HL-60 (cell line): ENCODE measurements at places on chromosomes 5 and 9.

DNA sequence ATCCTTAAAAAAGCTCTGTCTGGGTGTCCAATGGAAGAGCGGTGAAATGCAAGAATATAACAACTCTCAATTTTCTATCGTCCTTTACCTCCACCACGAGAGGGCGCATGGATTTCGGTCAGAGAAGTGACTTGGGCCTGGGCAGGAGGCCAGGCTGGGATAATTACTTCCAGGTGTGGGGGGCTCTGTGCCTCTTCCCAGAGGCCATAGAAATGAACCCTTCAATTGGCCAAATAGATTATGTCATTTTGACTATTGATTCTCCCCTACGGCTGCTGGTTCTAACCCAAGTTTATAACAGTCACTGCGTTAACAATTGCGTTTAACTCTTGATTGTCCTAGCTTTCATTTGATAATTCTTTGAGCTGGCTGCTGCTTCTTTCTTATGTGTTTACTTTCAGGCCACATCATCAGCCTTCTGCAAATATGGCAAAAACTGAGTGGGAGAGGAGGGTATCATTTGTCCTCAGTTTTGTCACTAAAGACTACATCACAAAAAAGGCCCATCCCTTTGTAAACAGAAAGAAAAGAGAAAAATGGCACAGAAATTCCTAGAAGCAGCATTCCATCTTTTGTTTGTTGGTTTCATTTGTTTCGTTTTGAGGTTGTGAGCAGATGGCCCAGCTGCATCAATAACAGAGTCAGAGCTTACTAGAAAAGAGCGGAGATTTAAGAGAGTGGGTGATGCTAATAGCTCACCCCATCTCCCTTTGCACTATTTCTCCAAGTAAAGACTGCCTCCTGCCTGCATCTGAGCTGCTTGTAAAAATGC, 45.4 kb upstream of the ZFR start:
- DNase-seq = peak; percentile 43

DNA sequence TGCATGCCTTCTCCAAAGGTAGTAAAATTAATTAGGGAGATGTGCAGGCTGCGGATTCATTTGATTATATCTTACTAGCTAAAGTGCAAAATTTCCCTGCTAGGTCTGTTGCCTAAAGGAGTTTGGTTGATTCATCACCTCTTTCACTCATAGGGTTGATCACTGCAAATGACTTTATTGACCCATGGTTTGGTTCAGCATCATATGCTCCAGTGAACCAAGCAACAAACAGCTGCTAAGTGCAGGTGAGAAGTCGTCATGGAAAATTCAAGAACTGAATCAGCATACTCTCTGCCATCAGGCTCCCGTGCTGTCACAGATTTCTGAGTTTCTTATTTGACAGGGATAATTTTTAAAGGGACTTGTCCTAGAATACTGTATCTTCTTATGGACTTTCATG, 571.8 kb upstream of the CDH18 start:
- no peak for DNase-seq

DNA sequence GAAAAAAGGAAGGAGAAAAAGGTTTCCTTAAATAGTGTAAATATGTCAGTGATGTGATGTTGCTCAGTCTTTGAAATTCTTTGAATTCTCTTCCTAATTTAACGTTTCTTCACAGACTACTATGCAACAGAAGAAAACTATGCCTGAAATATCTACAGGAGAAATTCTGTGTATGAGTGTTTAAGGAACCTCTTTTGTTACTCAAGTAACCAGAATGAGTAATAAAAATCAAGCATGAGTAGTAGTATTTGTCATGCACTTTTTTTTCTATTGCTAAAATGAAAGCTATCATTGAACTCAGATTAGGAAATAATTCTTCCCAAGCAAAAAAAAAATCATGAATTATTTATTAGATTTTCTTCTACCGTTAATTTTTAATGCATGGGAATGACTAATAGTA, 20.3 kb upstream of the THG1L start:
- DNase-seq = no peak

GRCh38 chr9:93071464-93071863, 13.0 kb downstream of the SUSD3 start:
- DNase-seq = peak; percentile 39

GRCh38 chr5:169567079-169567478, 16.5 kb upstream of the SPDL1 start:
- DNase-seq = peak; percentile 28

DNA sequence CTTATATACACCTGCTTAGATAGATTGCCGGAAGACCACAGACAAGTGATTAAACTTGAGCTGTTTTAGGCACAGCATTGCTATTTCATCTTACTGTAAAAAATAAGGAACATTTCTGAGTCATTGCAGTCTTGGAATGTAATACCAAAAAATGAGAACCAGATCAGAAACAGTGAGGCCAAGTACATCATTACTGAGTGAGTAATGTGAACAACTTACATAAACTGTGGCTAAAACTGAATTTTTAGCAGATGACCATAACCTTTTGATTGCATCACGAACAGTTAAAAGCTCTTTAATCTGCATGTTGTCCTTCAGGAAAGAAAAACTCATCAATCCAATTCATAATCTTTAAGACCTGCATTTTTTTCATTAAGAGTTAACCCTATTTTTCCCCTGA, 157.1 kb upstream of the FGF10 start:
- no peak for DNase-seq

DNA sequence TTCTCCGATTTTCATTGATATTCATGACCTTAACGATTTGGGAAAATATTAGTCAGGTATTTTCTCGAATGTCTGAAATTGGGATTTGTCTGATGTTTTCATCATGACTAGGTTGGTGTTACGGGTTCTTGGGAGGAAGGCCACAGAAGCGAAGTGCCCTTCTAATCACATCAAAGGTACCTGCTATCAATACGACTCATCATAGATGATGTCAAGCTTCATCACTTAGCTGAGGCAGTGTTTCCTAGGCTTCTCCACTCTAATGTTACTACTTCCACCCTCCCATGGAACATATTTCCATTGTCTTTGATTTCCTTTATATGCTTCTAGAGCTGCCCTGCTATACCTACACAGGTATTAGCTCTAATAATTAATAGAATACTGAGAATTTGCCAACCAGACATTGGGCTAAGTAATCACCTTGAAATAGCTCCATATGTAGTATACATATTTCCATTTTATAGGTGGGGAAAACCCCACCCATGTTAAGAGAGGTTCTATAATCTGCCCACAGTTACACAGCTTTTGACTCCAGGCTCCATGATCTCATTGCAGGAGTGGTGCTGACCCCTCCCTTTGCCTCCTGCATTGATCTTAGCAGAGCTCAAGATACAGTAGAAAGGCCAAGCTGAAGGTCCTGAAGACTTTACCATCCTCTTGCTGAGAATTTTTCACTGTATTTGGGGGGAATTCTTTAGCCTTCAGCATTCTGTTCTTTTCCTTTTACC, 238.6 kb upstream of the ADAMTSL1 start:
- DNase-seq = no peak

DNA sequence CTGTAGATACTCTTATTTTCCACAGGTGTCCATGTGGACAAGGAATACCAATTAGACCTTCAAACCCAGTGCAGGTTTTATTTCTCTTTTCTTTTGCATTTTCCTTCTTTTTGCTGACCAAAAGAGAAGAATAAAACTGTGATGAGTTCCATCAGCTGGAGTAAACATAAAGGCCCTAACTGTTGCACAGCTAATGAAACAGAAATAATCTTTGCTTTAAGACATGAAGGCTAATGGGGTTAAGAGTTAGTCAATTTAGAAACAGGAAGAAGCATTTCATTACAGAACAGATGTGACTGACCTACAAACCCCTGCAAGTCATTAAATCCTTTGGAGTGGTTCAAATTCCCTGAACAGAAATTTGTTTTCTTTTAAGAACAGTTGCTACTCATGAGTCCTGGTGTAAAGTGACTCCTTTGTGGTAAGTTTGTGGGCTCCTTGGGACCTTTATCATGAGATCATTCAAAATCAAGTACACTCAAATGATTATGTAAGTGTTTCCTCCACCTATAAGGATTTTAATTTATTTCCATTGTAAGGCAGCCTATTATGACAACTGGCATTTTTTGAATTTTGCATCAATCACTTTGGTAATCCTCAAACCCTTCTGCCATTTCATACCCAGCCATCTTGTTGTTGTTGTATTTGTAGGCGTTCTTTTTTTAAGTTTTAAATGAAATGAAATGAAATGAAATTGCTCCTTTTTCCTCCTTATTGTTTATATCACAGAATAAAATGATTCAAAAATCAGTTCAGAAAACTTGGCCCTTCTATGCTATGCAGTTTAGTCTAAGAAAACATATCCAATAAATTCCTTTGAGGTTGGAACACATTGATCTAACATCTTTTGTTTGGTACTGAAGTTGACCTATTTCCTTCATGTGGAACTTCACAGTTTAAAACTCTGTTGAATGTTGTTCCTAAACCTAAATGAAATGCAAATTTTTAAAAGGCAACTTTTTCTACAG, 1.3 kb downstream of the MINAR2 start:
- DNase-seq = no peak

DNA sequence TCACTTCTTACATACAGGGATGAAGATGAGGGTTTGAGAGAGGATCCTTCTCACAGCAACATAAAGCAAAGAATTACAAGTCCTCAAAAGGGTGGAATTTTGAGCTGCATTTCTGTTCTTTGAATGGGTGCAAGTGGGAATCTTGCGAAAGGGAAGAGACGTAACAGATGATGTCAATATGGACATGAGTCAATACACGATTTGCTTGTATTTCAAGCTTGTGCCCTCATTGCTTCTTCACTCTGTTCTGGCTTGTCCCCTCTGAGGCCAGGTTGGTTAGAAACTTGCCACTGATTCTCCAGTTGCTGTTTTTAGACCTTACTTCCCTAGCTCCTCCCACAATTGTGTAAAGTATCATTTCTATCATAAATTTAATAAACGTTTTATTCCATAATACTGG, 104.8 kb upstream of the CLINT1 start:
- no peak for DNase-seq

GRCh38 chr9:86041311-86041741, 58.0 kb downstream of the GOLM1 start:
- DNase-seq = no peak

DNA sequence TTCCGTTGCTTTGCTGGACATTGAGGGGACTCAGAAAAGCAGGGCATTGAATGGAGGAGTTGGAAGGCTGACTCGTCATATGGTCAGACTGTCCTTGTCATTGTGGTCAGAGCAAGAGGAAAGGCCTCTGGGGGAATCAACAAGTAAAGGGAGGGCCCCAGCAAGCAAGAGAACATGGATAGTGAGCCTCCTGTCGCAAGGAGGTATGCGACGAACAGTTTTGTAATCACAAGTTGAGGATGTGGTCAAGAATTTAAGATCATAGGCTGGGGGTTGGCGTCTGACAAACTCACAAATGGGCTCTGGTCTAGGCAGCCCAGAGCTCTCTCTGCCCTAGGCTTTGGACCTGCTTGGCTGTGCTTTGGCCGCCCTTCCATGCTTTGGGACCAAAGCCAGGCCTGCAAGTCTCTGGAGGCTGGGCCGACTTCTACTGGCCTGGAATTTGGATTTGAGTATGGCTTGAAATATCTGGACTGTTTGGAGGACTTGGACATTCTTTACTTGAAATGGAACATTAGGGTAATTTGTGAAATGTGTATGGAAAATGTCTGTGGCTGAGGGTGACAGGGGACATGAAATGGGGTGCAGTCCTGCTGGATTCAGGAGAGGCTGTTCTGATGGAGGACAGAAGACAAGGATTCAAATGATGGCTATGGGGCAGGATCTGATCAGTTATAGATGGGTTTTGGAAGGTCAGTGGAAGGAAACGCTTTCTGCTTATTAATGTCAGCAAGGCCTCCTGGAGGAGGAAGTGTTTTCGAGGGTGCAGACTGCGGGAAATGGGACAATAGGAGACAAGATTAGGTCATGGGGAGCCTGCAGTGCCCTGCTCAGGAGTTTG, 19.2 kb upstream of the NDST1 start:
- DNase-seq = peak; percentile 93

DNA sequence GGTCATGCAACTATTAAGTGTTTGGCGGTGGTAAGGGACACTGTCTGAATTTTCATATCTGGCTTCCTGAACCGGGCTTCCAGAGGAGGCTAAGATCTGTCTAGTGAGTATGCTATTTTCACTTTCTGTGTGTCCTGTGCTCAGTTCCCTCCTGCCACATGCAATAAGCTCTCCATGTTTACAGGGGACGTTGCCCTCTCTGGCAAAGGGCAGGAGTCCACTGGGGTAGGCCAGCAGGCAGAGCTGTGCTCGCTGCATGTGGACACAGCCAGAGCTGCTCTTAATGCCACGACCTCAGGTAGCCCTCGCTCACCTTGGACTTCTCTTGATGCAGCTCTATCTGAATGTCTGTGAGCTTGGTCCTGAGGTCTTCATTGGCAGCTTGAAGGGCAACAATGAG, 111.2 kb downstream of the JAKMIP2 start:
- DNase-seq = no peak

- DNase-seq = no peak
Observed at GRCh38 chr9:14057368-14058324, 256.3 kb downstream of the NFIB start.

GRCh38 chr5:119626086-119626485, 3.3 kb upstream of the FAM170A start:
- DNase-seq = no peak

DNA sequence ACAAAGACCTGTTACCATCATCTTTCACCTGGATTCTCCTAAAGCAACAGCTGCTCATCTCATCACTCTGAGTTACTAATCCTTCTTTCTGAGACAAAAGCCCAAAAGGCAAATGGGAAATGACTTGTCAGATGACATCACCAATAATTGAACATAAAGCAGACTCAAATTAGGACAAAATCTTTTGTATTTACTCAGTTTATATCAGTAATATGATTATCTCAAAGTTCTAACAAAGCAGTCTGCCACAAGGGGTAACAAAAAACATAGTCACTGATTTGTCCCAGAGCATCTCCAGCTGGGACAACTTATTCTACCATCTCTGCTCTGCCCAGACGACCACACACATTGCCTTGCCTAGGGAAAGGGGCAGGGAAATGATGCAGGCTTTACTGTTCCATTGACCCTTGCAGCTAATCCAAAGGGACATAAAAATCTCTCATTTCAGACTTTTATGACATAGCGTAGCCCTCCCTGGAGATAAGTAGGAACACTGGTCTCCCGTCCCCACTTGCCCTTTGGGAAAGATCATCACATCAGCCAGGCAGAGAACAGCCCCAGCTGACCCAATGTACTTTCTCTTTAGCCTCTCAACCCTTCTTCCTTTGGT, 249.5 kb upstream of the PTGER4 start:
- no peak for DNase-seq

DNA sequence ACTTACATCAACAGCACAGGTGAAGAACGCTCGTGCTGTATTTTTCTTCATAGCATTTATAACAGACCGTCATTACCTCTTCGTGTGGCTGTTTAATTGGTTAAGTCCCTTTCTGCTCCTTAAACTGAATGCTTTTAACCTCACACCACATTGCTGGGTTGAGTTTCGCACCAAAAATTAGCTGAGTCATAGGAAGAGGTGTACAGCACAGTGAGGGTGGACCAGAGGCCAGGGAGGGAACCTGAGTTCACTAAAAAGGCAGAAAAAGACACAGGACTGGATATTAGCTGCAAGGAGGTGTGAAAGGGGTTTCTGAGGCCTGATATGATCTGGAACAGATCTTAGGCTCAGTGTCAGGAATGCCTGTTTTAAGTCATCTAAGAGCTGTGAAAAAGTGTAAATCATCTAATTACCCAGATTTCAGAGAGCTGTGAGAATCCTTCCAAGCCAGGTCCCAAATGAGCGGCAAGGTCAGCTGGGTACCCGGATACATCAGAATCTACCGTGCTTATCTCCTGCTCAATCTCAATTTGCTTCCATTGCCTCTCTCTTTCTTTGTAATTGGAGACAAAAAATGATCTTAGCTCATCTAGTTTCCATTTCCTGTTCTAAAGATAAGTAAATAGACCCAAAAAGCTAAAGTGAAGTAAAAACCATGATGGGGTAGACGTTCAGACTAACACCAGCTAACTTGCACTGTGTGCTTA, 7.1 kb upstream of the CFAP90 start:
- DNase-seq = no peak
